ENCODE measurements at places on chromosomes 13 and 19.

DNA sequence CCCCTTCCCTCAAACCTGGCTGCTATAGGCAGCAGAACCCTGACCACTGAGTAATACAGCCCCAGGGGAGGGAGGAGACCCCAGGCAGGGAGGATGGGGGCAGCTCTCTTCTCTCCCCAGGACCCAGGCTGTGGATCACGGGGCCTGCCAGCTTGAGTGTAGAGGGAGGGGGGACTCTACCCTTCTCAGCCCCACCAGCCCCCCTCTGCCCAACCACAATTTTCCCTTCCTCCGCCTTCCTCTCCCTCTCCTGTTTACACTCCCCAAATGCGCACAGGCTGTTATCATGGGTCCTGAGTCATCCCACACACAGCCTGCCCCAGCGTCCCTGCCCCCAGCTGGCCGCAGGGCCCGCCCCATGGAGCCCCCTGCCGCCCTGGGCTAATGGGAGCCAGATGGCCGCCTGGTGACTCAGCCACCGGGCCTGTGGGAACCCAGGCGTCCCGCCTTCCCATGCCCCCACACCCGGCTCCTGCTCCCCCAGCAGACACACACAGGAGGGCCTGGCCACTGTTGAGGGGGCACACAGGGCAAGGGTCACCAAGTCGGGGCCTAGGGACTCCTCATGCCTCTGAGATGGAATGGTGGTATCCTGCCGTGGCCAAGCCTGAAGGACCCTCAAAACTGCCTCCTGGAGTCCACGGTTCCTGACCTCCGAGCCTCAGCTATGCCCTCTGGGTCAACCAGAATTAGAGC is 13.6 kb downstream of the CCDC97 start:
- DNase-seq: peak; percentile 83

DNA sequence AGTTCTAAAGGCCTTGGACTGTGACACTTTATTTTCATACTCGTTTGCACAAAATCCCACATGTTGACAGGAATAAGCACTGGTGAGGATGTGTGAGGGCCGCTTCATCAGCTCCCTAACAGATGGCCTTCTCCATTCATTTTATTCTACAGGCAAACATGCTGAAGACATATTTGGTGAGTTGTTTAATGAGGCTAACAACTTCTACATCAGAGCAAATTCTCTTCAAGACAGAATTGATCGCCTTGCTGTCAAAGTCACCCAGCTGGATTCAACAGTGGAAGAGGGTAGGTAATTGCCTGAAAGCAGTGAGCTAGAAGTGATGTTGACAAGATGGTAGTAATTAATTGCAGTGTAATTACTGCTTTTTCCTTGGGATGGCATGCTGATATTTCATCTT is 95.7 kb downstream of the GPR12 start:
- DNase-seq: no peak

DNA sequence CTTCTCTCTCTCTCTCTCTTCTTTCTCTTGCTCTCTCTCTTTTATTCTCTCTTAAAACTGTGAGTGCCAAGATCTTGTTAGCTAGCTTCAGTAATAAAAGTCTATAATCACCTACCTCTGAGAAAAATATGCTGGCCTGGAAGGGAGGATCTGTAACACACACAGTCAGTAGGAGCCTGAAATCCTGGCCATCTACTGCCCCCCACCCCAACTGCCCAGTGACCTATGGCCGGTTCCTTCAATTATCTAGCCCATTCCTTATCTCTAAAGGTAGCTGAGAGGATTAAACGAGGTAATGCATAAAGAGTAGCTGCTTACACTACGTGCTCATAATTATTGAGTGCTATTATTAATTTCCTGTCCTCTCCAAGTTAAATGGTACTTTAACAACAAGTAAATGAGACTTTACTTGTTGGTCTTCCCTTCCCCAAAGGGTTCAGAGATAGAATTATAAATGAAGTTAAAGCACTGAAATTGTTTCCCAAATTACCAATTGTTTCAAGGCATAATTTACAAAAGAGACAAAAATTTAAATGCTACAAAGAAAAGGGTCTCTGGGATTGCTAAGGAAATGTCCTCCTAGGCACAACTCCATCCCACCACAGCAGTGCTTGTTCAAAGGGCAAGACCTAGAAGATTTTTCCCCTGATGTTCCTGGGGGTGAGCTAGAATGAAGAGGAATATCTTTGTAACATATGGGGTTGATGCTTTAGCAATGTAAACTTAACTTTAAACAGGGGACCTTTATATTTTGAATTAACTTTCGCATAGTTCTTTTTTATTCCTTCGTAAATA is 1.8 kb downstream of the LCP1 start:
- DNase-seq: no peak

GRCh38 chr13:43558326-43558725 is 228.4 kb downstream of the ENOX1 start:
- DNase-seq: no peak

- DNase-seq: no peak
Observed at GRCh38 chr19:15457701-15458484, 6.5 kb downstream of the RASAL3 start.

GRCh38 chr13:113155982-113156655 is 2.3 kb upstream of the PROZ start:
- peak; percentile 51 for DNase-seq

GRCh38 chr13:26372747-26373146 is 118.8 kb downstream of the CDK8 start:
- no peak for DNase-seq

DNA sequence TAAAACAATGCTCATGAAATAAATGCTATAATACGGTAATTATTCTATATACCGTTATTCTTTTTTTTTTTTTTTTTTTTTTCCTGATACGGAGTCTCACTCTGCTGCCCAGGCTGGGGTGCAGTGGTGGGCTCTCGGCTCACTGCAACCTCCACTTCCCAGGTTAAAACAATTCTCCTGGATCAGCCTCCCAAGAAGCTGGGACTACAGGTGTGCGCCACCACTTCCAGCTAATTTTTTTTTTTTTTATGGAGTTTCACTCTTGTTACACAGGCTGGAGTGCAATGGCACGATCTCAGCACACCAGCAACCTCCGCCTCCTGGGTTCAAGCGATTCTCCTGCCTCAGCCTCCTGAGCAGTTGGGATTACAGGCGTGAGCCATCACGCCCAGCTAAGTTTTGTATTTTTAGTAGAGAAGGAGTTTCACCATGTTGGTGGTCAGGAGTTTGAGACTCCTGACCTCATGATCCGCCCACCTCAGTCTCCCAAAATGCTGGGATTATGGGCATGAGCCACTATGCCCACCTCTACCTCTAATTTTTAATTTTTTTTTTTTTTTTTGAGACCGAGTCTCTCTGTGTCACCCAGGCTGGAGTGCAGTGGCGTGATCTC is 6.9 kb downstream of the PPP1R15A start:
- no peak for DNase-seq

GRCh38 chr19:15556634-15557181 is 48.4 kb downstream of the CYP4F22 start:
- no peak for DNase-seq

DNA sequence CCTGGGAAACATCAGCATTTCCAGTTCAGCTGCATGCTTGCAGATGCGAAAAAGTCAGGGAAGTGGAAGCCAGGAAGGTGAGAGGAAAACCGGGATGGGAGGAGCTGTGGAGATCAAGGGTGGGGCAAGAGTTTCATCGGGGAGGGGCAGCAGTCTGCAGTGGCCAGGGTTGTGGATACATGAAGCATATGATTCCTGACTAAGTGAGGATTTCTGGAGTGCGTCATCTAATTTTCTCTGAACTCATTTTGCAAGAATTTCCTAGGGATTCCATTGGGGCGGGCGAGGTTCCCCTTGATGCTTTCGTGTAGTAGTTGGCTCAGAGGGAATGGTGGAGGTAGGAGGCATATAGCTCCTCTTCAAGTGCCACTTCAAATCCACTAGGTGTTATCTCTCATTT is 344.1 kb upstream of the TMTC4 start:
- DNase-seq: no peak

DNA sequence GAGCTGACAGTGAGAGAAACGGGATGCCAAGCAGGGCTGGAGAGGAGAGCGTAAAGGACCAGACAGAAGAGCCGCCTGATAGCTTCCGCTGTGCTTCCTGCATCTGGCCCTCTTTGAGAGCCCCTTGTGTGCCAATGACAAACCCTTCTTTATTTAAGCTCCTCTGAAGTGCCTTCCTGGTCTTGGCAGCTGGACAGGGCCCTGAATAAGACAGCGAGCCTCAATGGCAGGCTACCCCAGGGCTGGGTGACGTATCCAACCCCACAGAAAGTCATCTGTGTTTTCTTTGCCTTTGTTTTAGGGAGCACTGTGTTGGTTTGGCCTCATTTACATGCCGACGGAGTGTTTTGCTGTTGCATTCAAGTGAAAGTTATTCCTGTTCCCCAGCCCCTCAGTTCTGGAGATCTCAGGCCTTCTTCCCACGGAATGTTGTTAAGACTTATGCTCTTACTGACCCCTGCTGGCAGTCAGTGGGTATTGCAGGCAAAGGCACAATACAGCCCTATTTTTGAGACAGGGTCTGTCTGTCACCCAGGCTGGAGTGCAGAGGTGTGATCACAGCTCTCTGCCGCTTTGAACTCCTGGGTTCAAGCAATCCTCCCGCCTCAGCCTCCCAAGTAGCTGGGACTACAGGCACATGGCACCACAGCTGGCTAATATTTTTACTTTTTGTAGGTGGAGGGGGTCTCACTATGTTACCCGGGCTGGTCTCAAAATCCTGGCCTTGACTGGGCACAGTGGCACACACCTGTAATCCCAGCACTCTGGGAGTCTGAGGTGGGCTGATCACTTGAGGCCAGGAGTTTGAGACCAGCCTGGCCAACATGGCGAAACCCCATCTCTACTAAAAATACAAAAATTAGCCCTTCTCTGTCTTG is 16.8 kb downstream of the CCL25 start:
- no peak for DNase-seq

DNA sequence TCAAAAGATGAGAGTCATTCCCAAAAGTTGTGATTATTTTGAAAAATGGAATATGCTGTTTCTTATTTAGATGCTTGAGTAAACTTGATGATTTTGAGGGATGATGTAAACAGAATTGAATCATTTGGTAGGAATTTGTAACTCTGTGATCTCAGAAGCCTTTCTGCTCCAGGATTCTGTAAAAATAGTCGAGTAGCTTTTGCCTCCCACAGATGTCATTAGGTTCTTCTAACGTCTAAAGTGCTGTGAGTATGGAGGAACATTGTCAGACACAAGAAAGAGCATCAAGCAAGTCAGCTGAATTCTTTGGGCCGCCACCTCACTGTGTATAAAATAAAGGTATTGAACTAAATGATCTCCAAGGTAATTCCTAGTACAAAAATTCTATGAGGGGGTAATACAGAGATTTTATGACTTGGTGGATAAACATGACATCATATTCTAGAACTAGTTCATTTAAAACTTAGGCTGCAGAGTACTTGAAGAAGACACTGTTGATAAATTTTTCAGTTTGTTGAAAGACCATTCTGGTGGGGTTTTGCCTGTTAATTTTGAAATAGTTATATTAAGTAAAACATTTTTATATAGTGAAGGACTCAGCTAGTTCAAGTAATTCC is 1.4 kb upstream of the GPR183 start:
- no peak for DNase-seq

GRCh38 chr13:32938907-32939306 is 77.3 kb upstream of the KL start:
- DNase-seq: no peak

DNA sequence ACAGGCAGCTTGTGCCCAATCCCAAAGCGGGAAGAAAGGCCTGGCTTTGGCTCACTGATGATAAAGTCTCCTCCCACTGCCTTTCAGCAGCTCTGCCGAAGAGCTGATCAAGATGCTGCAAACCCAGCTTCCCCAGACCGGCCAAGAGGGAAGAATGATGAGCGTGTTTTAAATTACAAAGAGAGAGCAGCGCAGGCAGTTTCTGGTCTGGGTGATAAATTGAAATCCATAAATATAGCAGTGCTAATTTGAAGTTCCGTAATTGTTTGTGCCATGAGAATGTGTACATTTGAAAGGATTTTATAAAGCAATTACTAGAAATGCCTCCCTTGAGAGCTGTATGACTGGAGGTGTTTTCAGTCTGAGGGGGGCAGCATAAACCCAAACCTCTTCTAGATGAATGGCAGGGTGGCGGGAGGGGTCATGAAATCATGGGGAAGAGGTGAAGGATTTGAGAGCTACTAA is 171.8 kb downstream of the STK24 start:
- no peak for DNase-seq

- DNase-seq: peak; percentile 77
Observed at GRCh38 chr19:47618771-47619170, 9.8 kb downstream of the BICRA start.

DNA sequence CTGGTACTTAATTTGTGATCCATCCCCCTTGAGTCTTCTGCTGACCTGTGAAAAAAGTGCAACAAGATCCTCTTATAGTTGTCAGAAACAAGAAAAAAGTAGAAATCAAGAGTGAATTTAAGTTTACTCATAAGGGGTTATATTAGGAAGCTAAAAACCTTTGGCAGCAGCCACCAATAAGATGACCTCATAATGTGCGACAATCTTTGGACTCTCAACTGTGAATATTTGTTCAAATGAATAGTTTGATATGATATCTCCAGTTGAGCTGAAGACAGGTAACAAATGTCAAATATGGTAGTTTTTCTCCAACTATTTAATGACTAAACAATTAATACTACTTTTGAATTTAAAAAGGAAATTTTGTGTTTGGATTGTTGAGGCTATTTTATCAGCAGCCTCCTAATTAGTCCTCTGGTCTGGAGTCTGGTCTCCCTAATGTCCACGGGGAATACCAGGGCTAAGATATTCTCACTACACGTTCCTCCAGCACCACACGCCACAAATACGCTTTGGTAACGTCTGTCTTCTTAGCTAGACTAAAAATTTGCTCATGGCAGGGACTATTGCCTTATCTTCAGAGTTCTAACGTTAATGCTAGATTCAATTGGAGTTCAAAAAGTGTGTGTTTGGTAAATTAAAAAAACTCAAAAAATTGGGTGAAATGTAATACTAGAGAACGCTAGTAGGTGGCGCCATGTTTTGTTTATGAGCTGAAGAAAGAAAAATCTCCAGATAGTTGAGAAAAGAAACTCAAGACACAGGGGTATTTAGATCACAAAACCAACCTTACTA is 51.0 kb upstream of the PDX1 start:
- no peak for DNase-seq

GRCh38 chr19:7500811-7501450 is 12.1 kb upstream of the PEX11G start:
- no peak for DNase-seq

DNA sequence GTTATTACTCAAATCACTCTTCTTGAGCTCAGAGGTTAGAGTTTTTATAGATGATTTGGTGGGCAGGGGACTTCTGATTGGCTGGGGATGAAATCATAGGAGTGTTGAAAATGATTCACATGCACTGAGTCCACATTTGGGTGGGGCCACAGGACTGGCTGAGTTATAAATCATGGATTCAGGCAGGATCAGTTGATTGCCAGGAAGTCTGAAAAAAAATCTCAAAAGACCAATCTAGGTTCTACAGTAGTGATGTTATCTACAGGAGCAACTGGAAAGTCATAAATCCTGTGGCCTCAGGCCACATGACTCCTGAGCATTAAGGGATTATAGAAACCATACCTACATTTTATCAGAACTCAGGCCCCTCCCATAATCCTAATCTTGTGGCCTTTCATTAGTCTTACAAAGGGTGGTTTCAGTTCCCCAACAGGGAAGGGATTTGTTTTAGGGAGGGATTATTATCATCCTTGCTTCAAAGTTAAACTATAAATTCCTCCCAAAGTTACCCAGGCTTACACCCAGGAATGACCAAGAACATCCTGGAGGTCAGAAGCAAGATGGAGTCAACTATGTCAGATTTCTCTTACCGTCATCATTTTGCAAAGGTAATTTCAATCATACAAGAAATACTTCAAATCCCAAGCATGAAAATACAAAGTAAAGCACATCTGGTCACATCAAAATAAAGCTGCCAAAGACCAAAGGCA is 5.6 kb upstream of the CCDC70 start:
- DNase-seq: no peak

- DNase-seq: no peak
Observed at GRCh38 chr13:35600137-35600536, 123.6 kb upstream of the MAB21L1 start.

- no peak for DNase-seq
Observed at GRCh38 chr13:67505376-67505775, 275.2 kb upstream of the PCDH9 start.
